OCI-LY7 (cell line): ENCODE measurements at places on chromosomes 6 and 20.

GRCh38 chr20:63023071-63023935, 16.5 kb upstream of the BHLHE23 start:
- no peak for DNase-seq

DNA sequence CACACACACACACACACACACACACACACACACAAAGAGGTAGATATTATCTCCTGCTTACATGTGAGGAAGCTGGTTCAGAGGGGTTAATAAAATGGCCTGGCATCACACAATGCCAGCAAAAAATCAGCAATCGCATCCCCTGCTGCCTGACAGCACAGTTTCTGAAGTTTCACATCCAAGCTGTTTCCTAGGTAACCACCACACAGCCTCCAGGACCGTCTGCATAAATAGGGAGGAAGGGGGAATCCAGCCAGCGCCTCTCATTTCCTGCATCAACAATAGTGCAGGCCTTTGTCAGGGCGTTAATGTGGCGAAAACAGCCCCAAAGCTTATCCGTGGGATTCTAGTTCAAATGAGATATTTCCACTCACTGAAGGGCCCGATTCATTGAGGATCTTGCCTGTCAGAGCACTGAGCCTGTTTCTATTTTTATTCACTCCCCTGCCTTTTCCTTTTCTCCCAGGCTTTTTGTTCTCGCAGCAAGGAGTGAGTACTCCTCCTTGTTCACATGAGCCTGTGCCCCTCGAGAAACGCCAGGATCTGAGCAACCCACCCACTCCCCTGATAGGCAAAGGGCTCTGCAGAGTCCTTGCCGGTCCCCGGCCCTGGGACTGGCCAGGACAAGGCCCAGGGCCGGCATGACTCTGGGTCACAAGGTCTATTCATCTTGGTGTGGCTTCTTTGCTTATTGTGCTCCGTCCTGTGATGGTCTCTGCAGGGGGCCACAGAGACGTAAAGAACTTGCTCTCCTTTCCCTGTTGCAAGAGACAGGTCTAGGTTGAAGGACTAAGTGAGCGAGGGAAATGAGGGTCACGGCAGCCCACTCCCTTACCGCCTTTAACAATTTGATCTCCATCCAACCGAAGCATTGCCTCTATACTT, 32.7 kb downstream of the TUBB2B start:
- DNase-seq = no peak

DNA sequence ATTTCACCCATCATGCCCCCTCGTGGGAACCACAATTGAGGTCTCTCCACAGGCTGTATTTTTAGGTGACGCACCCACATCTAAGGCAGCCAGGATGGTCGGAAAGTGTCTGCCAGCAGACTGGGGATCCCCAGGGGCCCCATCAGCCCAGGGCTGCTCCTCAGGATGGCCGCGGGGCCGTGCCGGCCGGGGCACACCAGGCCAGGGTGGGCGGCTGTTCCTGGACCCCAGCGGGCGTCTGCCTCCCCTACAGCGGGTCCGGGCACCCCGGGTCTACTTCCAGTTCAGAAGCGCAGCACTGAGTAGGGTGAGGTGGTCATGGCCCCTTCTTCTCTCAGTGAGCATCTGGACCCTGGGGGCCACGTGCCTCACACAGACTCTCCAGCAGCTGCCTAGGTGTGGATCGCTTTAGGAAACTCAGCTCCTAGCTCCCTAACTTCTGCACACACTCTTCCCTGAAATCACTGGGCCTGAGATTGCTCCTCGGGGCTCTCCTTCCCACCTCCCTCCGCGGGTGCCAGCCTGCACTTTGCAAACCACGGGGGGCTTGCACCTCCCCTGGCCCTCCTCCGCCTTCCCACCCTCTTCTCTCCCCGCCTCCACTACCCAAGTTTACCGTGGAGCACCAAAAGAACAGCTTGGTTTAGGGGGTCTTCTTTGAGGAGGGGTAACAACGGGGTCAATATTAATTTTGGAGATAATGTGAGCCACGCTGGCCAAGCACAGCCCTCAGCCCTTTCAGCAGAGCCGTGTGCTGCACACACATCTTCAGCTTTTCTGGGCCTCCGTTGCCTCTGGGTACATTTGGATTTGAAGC, 14.2 kb upstream of the FOXC1 start:
- no peak for DNase-seq

DNA sequence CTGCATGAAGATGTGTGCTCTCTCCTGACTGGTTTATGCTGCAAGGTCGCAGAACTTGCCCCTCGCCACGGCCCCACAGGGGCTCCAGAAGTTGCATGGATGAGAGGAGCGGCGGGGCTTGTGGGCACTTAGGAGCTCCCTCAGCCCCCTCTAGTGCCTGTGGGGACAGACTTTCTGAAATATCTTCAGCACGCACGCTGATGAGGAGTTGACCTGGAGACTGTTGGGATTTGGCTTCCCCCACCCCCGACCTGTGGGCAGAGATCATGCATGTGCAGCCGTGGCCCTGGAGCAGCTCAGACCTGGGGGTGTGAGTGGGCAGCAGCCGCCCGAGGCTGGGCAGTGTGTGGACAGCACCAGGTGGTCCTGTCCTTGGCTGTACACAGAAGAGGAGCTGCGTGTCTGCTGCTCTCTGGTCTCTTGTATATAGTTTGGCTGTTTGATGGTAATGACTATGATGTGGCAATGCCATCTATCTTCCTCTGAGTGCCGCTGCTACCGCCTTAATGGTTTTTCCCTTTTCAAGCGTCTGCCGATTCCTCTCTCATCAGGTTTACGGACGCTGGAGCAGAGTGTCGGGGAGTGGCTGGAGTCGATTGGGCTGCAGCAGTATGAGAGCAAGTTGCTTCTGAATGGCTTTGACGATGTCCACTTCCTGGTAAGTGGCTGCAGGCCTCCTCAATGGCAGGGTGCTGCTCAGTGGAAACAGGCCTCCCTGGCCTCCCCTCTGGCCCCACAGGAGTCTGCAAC, 81.4 kb downstream of the TCP11 start:
- no peak for DNase-seq

DNA sequence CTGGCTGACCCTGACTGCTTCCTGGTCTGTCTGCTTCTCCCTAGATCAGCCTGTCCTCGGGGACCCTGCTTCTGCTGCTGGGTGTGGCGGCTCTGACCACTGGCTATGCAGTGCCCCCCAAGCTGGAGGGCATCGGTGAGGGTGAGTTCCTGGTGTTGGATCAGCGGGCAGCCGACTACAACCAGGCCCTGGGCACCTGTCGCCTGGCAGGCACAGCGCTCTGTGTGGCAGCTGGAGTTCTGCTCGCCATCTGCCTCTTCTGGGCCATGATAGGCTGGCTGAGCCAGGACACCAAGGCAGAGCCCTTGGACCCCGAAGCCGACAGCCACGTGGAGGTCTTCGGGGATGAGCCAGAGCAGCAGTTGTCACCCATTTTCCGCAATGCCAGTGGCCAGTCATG, 6.3 kb downstream of the NRSN2 start:
- no peak for DNase-seq

DNA sequence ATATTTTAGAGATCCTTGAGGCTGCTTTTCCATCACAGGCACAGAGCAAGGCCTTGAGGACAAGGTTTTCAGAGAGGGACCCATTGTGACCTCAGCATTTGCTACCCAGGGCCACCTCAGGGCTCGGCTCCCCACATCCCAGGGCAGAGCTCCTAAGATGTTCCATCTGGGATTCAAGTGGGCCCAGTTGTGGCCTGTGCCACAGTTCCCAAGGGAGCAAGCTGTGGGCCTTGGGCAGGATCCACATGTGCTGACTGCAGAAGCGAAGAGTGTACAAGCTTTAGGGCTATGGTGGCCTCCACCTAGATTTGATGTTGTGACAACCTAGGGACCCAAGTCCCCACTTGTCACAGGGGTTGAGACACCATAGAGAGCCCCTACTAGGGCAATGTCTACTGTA, 608.1 kb downstream of the HACE1 start:
- DNase-seq = no peak

DNA sequence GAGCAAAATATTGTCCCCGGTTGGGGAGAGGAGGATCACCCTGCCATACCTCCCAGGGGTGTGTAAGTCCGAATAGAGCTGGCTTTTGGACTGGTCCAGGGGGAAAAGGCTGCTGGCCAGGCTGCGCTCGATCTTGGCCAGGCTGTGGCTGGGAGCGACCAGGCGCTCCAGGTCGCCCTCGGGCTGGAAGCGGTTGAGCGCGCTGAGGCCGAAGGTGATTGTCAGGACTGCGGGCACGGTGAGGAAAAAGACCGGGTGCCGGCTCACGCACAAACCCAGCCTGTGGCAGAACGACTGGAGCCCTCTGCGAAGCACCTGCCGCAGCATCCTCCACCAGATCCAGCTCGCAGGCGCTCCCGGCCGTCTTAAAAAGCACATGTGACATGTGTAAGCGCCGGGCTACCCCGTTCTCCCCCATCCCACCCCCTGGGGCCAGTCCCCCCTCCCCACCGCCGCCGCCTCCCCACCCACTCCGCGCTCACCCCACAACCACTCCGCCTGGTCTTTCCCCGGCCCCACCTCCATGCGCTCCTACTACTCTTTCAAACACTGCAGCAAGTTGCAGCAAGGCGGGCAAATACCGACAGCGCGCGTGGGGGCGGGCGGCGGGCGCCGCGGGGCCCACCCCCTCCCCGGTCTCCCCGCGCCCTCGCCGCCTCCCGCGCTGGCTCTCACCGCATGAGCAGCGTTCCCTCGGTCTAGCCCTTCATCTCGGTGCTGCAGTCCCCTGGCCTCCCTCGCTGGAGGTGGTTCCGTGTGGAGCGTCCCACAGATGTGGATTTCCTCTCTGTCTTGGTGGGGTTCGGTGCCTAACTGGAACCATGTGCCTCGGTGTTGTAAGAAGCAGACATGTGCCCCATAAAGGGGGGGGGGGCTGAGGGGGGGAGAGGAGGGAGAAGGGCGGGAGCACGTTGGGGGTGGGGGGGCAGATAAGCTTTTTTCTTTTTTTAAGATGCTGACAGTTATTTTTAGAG, 42.4 kb downstream of the PTCHD4 start:
- DNase-seq = no peak

DNA sequence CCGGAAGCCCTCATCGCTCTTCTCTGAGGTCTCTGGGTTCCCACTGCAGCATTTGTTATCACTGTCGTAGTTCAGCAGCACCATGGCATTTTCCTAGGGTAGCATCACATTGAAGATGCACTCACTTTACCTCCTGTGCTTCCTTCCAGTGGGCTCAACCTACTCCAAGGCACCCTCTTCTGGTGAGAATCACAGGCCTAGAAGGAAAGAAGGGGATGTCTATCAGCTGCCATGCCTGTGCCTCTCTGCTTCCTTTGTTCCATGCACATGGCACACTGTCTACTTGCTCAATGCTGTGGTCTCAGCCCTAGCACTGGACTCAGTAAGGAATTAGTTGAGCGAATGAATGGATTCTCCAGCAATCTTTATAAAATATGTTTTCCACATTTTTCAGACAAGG, 22.6 kb downstream of the CST4 start:
- no peak for DNase-seq
